Psoas muscle (tissue), 8 donors: ENCODE measurements at places on chromosomes 4 and X. TPM values are rescaled to one million over a fixed set of nuclear protein-coding genes. Genes with fewer than 3 reads are reported as not detected.

The SGMS2 gene
- total RNA-seq = 4.6 TPM

DNA sequence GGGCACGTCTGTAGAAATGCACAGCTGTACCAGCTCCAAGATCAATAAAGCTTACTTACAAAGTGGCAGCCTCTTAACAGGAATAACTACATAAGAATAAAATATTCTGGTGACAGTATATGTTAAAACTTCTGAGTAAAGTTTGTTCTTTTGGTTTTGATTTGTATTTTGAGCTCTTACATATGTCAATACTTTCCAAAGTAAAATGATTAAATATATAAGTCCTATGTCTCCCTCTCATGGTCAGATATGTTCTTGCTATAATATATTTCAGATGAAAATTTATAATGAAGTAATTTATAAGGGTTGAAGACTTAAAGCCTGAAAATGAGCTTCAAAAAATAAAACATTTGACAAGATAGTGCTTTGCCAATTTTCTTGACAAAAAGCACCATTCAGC lies 254.4 kb downstream of the NPFFR2 start:
- DNase-seq = no peak
- no peaks in the 10 kb centered on the region for H3K36me3 ChIP-seq
- no peak overlapping the region for H3K4me3 ChIP-seq

- no peak for DNase-seq
- no peaks in the 10 kb centered on the region for H3K36me3 ChIP-seq
These were observed 41.4 kb downstream of the CLCN3 start for GRCh38 chr4:169661761-169662160.

The TEX13B gene
- not detected for total RNA-seq

GRCh38 chrX:137742846-137743245 lies 176.9 kb downstream of the ZIC3 start:
- no peaks in the 10 kb centered on the region for H3K36me3 ChIP-seq
- H3K4me1 ChIP-seq = no peaks in the 10 kb centered on the region
- peaks cover 5% of the 10 kb centered on the region for H3K27me3 ChIP-seq
- no peak overlapping the region for H3K27ac ChIP-seq
- H3K4me3 ChIP-seq = no peak overlapping the region

DNA sequence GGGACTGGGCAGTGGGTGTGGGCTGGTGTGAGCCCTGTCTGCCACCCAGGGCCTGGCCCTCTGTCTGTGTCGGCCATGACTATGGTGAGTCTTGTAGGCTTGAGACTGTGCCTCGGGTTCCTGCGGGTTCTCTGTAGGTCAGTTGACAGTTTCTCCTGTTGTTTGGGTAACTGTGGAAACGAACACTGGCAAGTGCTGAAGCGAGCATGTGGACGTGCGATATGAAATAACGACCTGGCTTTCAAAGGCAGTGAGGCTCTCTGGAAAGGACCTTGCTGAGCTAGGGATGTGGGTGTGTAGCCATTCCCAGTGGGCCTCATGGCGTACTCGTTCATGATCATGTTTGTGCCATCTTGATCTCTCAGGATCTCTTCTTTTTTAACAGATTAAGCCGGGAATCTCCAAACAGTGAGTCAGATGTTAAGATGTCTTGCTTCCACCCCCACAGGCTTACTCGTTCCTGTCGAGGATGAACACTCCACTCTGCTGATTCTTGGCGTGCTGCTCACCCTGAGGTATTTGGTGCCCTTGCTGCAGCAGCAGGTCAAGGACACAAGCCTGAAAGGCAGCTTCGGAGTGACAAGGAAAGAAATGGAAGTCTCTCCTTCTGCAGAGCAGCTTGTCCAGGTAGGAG lies 41.3 kb downstream of the HTT start:
- peak overlapping the region; percentile 8 for H3K27ac ChIP-seq
- H3K4me1 ChIP-seq = peaks cover 29% of the 10 kb centered on the region
- H3K4me3 ChIP-seq = no peak overlapping the region
- H3K36me3 ChIP-seq = peaks cover 57% of the 10 kb centered on the region
- DNase-seq = peak; percentile 27
- no peaks in the 10 kb centered on the region for H3K27me3 ChIP-seq

- H3K4me3 ChIP-seq = no peak overlapping the region
- H3K36me3 ChIP-seq = no peaks in the 10 kb centered on the region
- no peaks in the 10 kb centered on the region for H3K27me3 ChIP-seq
- H3K27ac ChIP-seq = no peak overlapping the region
- no peak for DNase-seq
These were observed 35.9 kb downstream of the MAGEA1 start for GRCh38 chrX:153214934-153215333.
